ENCODE measurements at places on chromosomes 13 and 19.

- DNase-seq, result no peak
Observed at GRCh38 chr13:111292710-111293485, 27.5 kb upstream of the TEX29 start.

DNA sequence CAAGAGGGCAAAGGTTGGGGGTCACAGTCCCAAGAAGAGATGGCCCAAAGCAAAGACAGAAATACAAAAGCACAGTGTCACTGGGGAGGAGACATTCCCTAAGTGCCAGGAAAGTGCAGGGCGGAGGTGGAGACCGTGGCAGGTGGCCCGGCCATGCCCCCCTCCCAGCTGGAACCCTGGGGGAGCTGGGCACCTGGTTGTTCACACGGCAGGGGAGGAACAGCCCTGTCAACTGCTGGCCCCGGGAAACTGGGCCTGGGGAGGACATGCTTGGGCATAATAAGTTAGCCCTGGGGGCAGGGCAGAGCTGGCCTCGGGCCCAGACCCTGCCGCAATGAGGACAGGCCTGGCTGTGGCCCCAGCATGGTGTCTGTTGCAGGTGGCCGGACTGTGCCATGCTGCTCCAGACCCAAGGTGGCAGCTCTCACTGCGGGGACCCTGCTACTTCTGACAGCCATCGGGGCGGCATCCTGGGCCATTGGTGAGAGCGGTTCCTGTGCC, 7.4 kb downstream of the HPN start:
- DNase-seq, result no peak

DNA sequence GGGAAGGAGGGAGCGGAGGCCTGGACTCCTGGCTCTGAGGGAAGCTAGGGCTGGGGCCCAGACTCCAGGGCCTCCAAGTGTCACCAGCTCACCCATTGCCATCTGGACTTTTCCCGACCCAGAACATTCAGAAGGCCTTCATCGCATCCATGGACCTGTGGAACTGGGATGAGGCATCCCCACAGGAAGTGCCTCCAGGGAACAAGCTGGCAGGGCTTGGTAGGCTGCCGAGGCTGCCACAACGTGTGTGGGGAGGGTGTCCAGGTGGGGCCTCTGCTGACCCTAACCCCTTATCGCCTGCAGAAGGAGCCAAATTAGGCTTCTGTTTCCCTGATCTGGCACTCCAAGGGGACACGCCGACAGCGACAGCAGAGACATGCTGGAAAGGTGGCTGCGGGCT, 767 bp downstream of the ETV2 start:
- DNase-seq, result no peak

- DNase-seq, result no peak
Observed at GRCh38 chr13:68199271-68199670, 969.1 kb upstream of the PCDH9 start.

- no peak for DNase-seq
Observed at GRCh38 chr13:39401046-39401705, 201.8 kb downstream of the LHFPL6 start.

GRCh38 chr19:50519006-50519575, 5.4 kb upstream of the ASPDH start:
- no peak for DNase-seq

DNA sequence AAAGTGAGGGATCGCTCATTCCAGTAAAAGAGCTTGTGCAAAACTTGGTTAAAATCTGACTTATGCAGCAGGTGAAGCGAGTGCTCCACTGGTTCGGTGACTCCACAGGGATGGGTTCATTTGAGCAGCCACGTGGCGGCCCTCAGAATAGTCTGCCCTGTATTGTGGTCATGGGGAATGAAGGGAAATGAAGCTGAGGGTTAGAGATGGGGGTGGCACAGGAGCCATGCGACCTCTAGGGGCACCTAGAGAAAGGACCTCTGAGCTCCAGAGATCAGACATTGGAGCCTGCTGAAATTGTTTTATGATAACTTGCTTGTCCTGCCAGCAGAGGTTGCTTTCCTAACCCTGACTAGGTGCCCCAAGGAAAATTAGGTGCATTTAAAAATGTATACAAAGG, 26.6 kb downstream of the CBY2 start:
- DNase-seq, result no peak

GRCh38 chr19:49981603-49982593, 20.9 kb upstream of the SIGLEC11 start:
- no peak for DNase-seq

- DNase-seq, result no peak
Observed at GRCh38 chr13:51943721-51944120, 67.5 kb downstream of the ATP7B start.
